ENCODE measurements at places on chromosomes 11 and 22.

GRCh38 chr11:104694259-104695064 is 203.8 kb downstream of the CASP12 start:
- DNase-seq, result no peak

DNA sequence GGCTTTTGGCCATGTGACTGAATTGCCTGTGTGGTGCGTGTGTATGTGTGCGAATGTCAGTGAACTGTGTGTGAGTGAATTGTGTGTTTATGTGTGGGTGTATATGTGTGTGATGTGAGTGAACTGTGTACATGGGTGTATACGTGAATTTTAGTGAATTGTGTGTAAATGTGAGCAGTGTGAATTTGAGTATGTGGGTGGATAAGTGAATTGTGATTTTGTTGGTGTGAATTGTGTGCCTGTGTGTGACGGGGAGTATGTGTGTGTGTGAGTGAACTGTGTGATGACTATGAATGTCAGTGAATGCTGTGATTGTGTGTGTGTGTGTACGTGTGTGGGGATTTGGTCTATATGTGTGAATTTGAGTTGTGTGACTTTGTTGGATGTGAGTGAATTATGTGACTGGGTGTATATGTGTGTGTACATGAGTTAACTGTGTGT is 3.5 kb downstream of the DDTL start:
- no peak for DNase-seq

DNA sequence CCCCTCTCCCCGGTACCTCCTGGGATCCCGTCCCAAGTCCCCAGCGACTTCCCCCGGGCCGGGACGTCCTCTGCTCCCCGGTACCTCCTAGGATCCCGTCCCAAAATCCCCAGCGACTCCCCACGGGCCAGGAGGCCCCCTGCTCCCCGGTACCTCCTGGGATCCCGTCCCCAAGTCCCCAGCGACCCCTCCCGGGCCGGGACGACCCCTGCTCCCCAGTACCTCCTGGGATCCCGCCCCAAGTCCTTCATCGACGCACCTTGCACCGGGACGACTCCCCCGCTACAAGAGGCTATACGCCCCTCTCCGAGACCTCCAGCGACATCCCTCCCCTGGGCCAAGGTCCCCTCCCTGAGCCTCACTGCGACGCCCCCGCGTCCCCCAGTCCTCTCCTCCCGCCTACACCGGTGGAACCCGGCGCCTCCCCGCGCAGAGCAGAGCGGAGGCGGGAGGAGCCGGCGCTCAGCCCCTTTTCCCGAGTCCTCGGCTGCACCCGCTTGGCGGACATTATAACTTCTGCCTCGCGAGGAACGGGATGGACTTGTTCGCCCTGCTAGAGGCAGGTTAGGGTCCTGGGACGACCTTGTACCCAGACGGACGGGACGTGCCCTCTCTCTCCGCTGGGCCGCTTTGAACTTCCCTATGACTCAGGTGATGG is 912 bp downstream of the KREMEN1 start:
- peak; percentile 52 for DNase-seq

GRCh38 chr22:47587861-47588577 is 825.6 kb downstream of the TBC1D22A start:
- no peak for DNase-seq

- DNase-seq, result peak; percentile 1
Measured at GRCh38 chr22:23035557-23036277, 34.6 kb upstream of the GNAZ start.

DNA sequence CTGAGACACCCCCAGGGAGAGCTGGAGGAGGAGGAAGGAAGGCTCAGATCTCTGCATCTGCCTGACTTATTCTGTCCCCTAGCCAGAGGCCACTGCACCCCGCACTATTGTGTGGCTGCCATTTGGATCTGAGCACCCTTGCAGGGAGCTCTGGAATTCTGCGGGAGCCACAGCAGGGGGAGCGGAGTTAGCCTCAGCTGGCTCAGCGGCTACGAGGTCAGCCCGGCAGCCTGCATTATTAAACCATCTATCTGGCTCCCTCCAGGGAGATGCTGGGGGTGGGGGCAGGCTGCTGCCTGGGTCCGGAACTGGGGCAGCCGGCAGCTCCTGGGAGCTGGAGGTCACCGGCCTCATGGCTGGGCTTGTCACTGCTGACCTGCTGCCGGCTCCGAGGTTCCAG is 6.5 kb upstream of the ELFN2 start:
- DNase-seq, result no peak

DNA sequence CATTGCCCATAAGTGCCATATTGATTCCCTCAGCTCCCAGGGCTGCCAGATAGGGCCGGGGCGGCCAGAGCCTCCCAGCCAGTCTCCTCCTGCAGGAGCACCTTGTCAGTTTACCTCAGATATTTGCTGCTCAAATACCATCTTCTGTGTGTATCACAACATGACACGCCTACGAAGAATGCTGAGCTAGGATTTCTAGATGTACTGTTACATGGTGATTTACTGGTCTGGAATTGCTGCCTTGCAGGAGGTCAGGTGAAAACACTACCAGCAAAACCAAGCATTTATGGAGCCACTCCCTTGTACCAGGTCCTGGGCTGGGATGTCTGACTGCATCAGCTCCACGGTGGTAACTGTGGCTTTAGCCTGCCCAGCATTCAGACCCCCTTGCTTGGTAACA is 11.8 kb downstream of the MICAL3 start:
- no peak for DNase-seq

DNA sequence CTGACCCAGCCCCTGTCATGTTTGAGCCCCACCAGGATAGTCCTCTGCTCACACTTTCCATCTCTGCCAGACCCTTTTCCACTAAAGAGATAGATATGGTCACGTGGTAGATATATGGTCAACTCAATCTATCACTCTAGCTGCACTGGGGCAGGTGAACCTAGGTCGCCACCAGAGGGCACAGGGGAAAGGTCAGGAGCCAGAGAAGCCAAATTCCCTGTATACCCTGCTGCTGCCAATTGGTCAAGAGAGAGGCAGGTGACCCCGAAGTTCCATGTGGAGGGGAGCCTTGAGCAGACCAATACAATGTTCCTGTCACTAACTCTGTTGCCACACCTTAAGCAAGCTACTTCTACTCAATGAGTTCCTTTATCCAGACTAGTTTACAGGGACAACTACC is 101.1 kb upstream of the GALNT18 start:
- no peak for DNase-seq

DNA sequence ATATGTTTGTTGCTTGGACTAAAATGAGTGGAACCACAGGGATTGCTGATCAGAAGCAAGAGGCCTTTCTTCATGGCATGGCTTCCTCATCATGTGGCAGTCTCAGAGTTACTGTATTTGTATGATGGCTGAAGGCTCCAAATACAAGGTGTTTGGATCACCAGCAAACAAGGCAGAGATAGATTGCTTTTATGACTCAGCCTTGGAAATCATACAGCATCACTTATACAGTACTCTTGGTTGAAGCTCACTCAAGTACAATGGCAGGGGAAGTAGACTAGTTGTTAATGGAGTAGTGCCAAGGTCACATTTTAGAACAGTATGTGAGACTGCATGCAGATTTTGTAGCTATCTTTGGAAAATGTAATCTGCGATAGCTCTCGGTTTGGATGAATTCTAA is 16.6 kb downstream of the CAPRIN1 start:
- DNase-seq, result peak; percentile 5

DNA sequence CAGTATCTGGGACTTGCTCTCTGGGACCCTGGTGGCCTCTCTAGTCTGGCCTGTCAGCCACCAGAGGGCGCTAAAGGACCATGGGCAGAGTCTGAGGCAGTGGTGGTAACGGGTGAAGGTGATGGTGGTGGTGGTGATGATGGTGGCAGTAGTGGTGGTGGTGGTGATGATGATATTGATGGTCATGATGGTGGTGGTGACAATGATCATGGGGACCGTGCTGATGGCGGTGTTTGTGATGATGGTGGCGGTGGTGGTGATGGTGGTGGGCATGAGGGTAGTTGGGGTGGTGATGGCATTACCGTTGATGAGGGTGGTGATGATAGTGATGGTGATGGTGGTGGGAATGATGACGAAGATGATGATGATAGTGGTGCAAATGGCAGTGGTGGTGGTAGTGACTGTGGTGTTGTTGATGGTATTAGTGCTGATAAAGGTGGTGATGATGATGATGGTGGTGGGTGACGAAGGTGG is 16.0 kb downstream of the TRPM5 start:
- peak; percentile 84 for DNase-seq

- DNase-seq, result no peak
Measured at GRCh38 chr11:118105657-118106305, 19.0 kb upstream of the SMIM35 start.

DNA sequence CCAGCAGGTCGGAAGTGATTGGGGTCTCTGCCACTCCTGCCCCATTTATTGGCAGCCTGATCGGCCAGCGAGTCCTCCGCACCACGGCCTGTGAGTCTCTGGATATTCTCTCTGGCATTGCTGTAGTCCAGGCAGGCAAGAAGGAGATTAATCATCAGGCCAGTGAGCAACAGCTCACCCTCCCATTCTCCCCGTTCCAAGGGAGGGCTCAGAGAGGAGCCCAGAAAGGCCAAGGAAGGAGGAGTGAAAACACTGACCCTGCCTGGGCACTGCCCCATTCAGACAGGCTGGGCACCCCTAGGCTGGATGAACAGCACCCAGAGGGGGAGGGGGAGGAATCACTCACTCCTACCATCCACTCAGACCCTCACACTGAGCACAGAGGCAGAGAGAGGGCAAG is 3.1 kb downstream of the SAA2 start:
- no peak for DNase-seq

- no peak for DNase-seq
Measured at GRCh38 chr11:65814986-65815565, 18.7 kb upstream of the SNX32 start.
